ENCODE measurements at places on chromosomes 2 and 18.

DNA sequence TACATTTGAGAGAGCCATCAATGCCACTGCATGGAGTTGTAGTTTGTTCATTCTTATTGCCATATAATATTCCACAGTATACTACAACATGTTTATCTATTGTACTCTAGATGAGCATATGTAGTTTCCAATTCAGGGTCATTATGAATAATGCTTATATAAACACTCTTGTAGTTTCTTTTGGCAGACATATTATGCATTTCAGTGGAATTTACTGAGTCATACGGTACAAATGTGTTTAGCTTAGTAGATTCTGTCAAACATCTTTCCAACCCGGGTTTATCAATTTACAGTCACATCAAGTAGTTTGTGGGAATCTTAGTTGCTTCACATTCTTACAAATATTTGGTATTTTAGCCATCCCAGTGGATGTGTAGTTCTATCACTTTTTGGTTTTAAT lies 161.1 kb downstream of the KCNH7 start:
- no peak for DNase-seq

GRCh38 chr2:161017780-161018470 lies 142.3 kb upstream of the TANK start:
- no peak for DNase-seq

- peak; percentile 29 for DNase-seq
Observed at GRCh38 chr18:11981543-11982366, 448 bp downstream of the IMPA2 start.

GRCh38 chr2:12043131-12043530 lies 296.7 kb downstream of the LPIN1 start:
- DNase-seq, result no peak

- no peak for DNase-seq
Observed at GRCh38 chr2:36376319-36376765, 20.8 kb downstream of the CRIM1 start.

DNA sequence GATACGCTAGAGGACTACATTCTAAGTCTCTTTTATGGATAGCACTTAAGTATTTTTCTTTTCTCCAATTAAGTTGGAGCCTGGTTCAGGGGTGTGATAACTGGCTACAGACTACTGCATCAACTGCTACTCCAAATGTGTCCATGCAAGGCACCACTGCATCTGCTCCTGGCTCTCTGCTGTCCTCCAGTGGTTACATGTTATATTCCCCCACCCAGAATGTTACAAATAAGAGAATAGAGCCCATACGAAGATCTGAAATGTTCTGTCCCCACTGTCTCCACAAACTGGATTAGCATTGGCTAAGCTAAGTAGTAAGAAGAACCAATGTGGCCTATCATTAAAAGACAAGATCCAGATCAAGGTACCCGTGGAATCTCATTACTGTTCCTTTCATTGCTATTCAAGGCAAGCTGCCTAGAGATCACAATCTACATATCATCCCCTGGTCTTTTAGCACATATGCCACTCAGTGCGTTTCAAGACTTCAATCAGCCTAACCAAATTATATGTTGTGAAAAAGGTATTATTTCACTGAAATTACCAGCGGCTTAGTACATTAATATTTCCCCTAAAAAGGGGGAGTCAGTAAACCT lies 308.3 kb upstream of the SLC8A1 start:
- peak; percentile 35 for DNase-seq

DNA sequence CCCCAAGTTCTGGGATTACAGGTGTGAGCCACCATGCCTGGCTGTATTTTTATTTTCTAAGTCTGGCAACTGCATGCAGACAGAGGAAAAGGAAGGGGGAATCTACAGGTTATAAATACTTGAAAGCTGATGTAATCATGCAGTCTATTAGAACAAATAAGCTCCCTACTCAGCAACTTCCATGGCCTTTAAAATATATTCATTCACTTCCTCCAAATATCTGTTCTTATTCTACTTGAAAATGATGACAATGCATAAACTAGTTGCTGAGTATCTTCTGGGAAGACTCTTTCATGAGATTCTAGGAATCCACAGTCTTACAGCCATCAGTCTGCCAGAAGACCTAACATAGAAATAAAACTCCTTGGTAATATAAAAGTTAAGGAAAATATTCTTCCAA lies 66.9 kb upstream of the NCKAP5 start:
- DNase-seq, result no peak

- no peak for DNase-seq
Observed at GRCh38 chr2:217023611-217024010, 163.7 kb upstream of the TNP1 start.

DNA sequence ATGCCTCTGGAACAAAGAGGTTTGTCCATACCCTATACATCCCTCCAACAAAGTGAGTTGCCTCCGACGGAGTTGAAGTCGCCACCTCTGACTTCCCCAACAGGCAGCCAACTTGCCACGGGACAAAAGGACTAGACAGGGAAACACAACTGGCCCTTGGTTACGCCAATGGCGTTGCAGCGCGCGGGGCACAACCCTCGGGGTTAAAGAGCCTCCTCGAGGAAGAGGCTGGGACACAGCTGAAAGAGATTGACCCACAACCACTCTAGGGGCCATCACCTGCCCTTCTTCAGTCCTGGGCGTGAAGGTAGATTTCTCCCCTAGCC lies 545 bp downstream of the GTF3C2 start:
- DNase-seq, result no peak

- no peak for DNase-seq
Observed at GRCh38 chr2:26576565-26577441, 64.4 kb downstream of the CIB4 start.

DNA sequence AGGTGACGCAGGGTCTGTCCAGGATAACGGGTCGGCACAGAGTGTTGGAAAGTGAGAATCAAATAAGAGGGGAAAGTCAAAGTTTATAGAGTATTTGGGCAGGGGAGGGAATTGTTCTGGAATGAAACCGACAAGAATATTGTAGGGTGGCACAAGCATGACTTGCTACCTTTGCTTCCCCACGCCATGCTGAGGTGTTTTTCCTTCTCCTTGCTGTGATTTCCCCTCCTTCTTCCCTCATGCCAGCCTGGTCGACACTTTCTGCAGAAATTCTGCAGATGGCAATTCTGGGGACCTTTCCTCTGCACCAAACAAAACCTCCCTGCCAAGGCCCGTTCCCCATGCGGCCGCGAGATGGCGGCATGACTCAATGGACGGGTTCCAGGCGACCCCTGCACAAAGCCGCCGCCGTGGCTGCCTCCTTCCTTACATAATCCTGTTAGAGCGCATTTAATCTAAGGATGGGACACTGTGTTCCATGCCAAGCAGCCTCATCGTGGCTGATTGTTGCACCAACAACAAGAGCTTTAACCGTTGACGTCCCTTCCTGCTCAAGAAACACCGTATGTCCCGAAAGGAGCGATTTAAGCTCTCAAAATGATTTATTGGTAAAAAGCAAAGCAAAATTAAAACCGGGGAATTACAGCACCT lies at the start of gene MRO:
MRO (minus strand) TSS at position 289 of the 651 bp plus-strand sequence. CDS start 10,616 bp downstream, outside the sequence.
- peak; percentile 88 for DNase-seq

DNA sequence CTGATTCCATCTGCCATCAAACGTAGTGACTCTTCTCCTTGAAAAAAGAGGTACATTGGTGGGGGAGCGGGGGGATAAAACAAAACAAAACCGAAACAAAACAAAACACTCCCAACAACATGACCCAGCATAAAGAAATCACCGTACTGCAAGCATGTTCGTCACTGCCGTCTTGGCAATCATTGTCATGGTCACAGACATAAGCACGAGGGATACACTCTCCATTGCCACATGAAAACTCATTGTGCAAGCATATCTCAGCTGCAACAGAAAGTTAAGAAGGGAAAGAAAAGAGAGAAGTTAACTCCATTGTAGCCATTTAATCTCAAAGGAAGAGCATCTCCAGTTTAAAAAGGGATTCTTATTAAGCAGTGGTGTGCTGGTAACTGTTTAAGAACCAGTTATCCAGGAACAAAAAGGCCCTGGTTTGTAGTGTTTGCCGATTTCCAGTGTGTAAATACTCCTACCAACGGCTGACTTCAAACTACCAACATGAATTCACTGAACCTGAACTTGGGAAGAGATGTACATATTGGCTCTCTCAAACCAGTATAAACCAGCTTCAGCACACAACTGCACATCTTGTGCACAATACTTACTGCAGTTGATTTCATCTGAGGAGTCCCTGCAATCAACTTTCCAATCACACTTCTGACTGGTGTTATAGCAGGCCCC lies 68.2 kb downstream of the LRP2 start:
- no peak for DNase-seq

- no peak for DNase-seq
Observed at GRCh38 chr18:13556502-13556901, 169.9 kb downstream of the FAM210A start.

GRCh38 chr18:37270666-37271052 lies 294.9 kb downstream of the CELF4 start:
- no peak for DNase-seq

DNA sequence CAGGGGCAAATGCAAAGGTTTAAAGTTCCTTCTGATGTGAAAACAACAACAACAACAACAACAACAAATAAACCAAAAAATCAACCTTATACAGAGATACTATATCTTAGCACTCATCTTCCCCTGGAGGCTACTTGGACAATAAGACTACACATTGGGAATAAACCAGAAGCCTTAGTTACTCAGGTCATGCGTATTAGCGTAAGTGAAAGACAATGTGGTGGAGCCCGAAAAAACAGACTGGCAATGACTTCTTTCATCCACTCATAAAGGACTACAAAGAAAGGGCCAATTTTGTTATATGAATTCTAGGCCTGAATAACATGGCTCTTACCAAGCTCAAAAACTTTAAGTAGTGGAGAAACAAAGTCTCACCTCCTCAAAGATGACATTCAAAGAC lies 19.4 kb upstream of the PPP4R3B start:
- no peak for DNase-seq

GRCh38 chr2:23198316-23199114 lies 186.5 kb upstream of the KLHL29 start:
- no peak for DNase-seq

DNA sequence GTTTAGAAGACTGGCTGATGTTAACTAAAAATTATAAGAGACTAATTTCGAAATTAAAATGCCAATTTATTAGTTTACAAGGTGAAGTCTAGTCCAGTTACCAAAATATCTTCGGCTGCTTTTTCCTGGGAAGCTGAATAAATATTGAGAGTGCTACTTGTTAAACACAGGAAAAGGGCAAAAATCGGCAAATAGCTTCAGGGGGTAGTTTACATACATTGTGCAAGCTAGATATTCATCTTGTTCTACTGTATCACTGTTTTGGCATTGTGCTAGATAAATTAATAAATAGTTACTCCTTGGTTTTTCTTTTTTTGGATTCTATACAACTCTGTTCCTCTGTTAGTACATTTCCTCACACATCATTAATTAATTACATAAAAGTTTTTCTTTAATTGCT lies 29.3 kb downstream of the NHEJ1 start:
- no peak for DNase-seq

GRCh38 chr2:193895226-193895625 lies 1700.5 kb upstream of the TMEFF2 start:
- no peak for DNase-seq

Data from activated CD4-positive, alpha-beta T cell treated with anti-CD3 and anti-CD28 coated beads for 36 hours (primary cell).